ENCODE measurements at places on chromosomes 1 and 21.

DNA sequence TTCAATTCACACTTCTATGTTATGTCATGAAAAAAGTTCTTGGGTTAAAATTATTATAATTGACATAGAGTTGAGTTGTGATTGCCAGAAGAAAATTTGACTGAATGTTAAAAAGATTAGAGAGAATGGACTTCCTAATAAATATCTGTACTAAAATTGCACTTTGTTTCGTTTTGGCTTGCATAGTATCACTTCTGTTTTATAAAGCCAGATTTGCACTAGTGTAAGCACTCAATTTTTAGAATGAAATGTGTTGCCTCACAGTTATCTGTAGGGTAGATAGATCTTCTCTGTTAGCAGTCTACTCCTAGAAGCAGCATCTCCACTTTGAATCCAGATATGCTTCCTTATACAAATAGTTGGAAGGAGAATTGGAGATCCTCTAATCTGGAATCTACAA lies 95.2 kb upstream of the MPC2 start:
- DNase-seq, result no peak

- DNase-seq, result no peak
Observed at GRCh38 chr1:36137776-36138175, 11.5 kb downstream of the TRAPPC3 start.

DNA sequence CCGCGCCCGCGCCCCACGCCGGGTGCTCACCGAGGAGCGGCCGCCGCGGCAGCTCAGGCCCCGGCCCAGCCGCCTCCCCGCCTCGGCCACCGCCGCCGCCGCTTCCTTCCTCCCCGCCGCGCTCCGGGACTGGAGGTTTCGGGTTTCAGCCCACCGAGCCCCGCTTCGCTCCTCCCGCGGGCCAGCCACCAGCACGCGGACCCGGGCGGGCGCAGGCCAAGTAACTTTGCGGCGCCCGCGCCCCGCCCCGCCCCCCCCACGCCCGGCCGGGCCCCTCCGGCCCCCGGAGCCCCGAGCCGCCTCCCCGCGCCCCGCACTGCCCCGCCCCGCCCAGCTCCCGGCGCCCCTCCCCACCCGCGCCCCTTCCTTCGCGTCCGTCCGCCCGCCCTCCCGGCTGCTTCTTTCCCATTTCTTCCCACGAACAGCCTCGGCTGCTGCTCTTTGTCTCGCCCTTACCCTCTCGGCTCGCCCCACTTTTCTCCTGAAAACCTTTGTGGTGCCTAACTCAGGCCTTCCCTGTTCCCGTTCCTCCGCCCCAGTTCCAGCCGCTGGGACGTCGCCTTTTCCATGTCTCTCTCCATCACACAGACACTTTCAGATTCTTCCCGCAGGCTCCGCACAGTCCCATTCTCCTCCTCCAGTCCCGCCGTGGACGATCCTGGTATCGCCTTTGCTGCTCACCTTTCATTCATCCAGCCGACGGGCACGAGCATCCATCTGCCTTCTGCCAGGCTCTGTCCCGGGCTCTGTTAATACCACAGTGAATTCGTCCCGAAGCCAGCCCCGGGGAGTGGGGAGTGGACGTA lies at the start of gene GPR161:
GPR161 (minus strand) TSS at position 222 of the 806 bp plus-strand sequence. CDS start 32,080 bp downstream, outside the sequence.
- DNase-seq, result peak; percentile 79

GRCh38 chr1:28027660-28028059 lies 60.8 kb downstream of the EYA3 start:
- no peak for DNase-seq

- no peak for DNase-seq
Observed at GRCh38 chr1:58592522-58593134, 15.6 kb upstream of the TACSTD2 start.

DNA sequence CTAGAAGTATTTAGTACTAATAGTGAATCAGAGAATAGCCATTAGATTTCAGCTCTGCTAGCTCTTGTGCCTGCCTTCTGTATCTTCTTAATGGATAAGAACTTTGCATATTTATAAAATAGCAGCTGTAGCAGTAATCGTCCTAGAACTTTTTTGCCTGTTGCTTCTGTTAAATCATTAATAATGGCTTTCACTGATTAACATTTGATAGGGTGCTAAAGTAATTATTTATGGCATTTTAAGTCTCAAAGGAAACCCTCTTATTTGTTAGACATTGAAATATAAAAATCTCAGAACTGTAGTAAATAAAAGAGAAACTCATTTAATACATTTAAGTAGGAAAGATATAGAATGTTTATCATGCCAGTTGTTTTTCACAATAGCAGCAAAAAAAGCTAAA lies 27.0 kb downstream of the SPEN start:
- no peak for DNase-seq

DNA sequence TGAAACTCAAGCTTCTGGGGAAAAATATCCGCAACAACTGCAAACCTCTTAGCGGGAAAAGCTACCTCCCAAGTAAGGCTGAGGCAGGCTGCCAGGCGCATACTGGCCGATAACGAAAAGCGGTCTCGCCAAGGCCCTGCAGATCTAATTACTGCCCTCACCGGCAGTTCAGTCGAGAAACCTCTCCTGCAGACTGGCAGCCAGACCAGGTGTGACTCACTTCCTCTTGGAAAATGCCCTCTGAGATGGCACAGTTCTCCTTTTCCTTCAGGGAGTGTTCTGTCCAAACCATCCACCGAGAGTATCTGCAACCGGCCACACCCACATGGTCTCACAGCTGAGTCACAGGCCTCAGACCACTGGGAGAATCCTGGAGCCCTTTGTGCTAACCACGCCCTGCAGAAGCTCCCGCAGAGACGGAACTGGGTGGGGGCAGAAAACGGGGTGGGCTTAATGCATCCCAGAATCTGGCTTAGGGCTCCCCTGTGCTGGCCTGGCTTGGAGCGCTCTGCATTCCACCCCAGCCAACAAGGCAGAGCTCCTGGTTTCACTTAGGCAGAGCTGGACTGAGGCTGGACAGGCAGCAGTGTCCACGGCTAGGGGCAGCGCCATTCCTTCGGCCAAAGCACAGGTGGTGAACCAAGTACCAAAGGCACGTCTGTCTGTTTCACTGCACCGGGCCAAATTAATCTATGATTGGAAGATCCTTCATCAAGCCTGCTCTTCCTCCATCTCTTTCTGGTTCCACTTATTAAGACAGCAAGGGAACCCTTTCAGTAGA lies 1.2 kb downstream of the S100A10 start:
- no peak for DNase-seq

- DNase-seq, result no peak
Observed at GRCh38 chr21:46131588-46131837, 23.9 kb downstream of the FTCD start.

- no peak for DNase-seq
Observed at GRCh38 chr1:188423073-188423472, 1594.3 kb downstream of the PLA2G4A start.

All from mesothelial cell of epicardium (in vitro differentiated cells).